ENCODE measurements at places on chromosomes 12 and 14.

GRCh38 chr12:13505224-13505623 lies 308.7 kb downstream of the EMP1 start:
- no peak for DNase-seq

- no peak for DNase-seq
Measured at GRCh38 chr12:25959071-25959961, 834 bp downstream of the RASSF8 start.

GRCh38 chr12:131867891-131868675 lies 26.3 kb upstream of the ULK1 start:
- no peak for DNase-seq

DNA sequence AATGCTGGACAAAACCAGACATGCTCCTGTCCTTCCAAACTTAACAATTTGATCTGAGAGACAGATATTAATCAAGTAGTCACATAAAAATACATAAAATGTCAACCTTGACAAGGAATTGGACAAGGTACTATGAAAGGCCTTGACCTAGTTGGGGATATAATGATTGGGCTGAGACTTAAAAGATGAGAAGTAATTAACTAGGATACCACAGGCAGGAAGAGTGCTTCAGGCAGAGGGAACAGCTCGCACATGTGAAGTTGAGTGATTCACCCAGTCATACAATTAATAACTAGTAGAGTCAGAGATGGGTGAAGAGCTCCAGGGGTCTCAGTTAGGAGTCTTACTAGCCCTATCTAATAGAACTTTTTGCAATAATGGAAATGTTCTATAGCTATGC lies 259.5 kb downstream of the MSRB3 start:
- no peak for DNase-seq

- DNase-seq, result no peak
Measured at GRCh38 chr12:105084251-105085250, at the start of gene ALDH1L2. Gene ALDH1L2, minus strand, starts transcription at chr12:105084458. Its CDS starts 22 bp downstream, at chr12:105084436.
